ENCODE measurements at places on chromosomes 13 and 19.

GRCh38 chr13:37195621-37196020 is 90.2 kb upstream of the CSNK1A1L start:
- no peak for DNase-seq

GRCh38 chr13:73542446-73542845 is 483.6 kb downstream of the KLF5 start:
- DNase-seq, result no peak

DNA sequence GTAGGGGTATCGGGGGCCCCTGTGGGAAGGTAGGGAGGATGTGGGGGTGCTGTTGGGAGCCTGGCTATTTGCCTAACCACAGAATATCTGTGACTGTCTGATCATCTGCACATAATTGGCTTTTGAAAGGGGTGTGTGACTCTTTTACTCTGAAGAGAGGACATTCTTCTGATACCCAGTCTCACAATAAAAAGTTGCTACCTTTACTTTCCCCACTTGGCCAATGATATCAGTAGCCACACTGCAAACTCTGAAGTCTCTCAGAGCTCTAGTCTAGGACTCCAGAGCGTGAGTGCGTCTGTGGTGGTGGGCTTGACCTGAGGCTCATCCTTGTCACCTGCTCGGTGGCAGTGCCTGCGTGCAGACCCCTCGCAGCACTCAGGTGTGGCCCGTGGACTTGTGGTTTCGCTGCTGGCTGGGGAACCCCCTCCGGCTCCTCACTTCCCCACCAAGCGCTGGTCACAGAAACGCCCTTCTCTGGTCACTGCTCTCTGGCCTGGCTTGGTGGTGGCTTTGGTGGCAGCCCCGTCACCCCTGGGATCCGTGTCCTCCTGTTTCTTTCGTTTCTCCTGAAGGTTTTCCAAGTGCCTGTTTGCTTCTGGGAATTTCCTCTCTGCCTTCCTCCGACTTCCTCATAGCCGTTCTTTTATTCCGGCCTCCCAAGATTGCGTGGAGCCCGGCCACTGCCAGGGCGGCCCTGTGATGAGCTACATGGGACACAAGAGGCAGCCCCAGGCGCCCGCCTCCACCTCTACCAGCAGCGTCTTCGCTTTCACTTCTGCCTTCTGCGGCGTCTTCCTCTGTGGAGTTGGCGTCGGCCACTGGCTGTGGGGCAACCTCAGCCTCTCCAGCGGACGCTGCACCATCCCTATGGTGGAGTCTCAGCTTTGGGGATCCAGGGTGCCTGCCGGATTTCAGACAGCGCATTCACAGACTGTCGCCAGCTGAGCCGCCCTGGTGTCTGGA is 78.0 kb downstream of the ATP11A start:
- no peak for DNase-seq

DNA sequence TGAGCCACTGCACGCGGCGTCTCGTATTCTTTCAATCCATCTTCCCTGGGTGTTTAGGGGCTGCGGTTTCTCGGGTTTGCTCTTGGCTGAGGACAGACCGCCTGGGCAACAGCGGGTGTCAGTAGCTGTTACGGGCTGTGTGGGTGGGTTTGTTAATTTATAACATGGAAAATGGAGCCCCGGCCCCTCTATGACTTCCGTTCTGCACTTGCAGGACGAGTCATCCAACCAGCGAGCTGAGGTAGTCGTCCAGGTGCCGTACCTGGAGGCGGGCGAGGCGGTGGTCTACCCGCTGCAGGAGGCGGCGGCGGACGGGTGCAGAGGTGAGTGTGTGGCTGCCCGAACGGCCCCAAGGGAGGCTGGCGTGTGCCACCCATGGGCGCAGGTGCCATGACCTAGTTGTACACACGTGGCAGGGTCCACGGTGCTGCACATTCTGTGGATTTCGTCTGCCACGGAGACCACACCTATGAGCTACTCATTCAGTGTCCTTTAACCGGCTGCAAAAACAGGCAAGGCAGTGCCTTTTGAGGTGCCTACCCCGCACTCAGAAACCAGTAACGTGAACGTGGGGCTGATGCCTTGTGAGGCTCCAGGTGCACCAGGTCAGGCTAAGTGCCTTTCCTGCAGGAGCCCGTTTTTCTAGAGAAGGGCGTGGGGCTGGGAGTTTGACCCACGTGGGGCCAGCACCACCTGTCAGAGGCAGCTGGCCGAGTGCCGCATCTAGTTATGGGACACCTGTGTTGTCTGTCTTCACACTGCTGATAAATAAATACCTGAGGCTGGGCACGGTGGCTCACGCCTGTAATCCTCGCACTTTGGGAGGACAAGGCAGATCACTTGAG is 10.9 kb downstream of the POLR2E start:
- DNase-seq, result no peak

DNA sequence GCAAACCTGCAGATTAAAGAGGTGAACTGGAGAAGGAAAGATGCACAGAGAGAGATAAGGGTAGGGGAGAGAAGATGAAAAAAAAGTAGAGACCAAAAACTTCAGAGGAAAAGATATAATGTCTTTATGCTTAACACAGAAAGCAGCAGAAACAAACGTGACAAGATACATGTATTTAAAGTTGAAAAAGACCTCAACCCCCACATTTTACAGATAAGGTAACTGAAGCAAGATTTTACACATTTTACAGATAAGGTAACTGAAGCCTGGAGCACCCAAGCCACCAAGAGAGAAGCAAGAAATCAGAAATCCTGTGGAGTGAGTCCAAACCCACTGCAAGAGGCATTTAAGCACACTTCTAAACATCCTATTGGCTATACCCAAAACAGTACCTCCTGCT is 185.3 kb downstream of the TBC1D4 start:
- DNase-seq, result no peak

GRCh38 chr13:33228648-33229445 is 56.7 kb downstream of the STARD13 start:
- DNase-seq, result no peak

- no peak for DNase-seq
These were observed 17.8 kb downstream of the POU2F2 start for GRCh38 chr19:42114412-42114811.

DNA sequence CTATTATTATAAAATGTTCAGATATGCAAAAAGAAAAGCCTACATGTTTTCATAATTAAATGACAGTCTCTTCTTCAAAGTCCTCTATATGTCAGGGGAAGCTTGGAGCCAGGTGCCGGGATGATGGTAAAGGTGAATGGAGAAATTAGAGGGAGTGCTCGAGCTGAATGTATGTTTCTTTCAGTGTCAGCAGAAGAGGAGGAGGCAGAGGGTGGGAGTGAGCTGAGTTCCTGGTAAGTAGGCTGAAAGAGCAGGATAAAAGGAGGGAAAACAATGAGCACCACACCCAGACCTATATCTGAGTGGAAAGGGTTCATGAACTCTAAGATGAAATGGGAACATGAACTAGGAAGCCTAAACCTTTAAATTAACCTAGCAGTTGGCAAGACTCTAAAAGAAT is 307.6 kb upstream of the NBEA start:
- DNase-seq, result no peak

DNA sequence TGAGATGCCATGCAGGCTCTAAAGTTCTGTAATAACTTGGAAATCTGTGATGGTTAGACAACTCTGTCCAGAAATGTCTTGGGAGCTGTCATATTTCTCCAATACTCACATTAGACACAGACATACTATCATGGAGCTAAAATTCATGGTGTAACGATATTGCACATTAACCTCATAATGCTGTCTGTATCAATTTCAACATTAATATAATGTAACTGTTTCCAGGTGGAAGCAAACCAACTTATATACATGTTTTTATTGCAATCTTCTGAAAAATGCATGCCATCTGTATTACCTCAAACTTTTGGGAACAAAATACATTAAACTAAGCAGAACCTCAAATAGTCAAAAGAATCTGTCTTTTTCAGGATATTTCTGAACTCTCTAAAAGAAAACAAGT is 14.7 kb upstream of the SPART start:
- DNase-seq, result no peak

DNA sequence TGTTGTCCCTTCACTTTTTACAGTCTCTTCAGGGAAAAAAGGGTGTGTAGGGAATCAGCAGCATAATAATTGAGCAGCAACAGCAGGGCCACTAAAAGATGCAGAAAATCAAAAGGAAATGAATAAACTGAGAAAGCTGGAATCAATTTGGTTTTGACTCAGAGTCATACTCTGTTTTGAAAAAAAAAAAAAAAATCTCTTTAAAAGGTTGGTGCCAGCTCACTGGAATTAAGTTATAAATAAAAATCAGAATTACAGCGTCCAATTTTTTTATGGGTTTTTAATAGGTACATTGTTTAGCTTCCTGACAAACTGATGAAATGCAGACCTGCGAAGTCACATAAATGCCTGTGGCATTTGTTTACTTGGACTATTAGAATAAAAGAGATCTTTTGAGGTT is 231.9 kb downstream of the COG6 start:
- DNase-seq, result no peak

DNA sequence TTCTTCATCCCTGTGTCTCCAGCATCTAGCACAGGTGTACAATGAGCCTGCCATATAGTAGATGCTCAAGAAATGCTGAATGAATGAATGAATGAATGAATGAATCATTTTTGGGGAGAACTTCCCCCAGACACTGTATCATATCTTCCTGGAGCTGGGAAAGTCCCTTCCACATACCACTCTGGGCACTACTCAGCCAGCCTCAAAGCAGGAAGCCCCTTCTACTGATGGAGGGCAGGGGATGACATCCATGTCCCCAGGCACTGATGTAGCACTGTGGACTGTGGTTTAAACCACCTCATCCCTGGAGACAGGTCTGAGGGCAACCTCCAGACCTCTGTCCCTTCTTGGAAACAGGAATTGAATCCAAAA is 4.8 kb downstream of the GNA15 start:
- no peak for DNase-seq

GRCh38 chr13:75316427-75316826 is 165.5 kb downstream of the TBC1D4 start:
- no peak for DNase-seq

GRCh38 chr13:101751488-101751887 is 299.0 kb downstream of the ITGBL1 start:
- peak; percentile 26 for DNase-seq

DNA sequence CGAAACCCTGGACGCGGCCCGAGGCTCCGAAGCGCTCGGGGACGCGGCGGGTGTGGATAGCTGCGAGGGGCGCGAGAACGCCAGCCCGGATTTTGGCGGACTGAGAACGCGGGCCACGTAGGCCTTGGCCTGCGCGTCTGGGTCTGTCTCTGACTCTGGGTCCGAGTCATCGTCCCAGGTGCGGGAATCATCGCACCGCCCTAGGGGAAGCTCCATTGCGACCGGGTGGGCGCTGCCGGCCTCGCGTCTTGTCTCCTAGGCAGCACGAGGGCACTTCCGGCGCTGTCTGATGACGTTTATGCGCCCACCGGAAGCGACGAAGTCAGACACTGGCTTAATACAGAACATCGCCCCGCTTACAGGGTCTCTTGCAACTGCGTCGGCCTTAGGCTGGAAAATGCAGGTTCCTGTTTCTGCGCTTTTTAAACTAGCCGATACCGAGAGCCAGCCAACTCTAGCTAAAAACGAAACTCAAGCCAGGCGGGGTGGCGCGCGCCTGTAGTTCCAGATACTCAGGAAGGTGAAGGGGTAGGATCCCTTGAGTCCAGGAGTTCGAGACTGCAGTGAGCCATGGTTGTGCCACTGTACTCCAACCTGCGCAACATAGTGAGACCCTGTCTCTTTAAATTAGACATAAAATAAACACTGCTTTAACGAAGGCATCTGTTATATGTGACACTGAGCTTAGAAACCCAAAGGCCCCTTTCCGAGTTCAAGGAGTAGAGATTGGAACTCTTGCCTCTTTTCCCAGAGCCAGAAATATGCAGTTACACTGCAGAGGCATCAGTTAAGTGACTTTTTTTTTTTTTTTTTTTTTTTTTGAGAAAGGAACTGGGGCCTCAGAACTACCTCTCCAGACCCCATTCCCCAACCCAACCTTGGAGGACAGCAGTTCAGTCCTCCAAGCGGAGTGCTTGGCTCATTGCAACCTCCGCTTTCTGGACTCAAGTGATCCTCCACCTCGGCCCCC is at the start of gene FBXW9:
FBXW9 (minus strand) TSS at position 266 of the 970 bp plus-strand sequence; CDS start at position 216, 50 bp downstream.
- peak; percentile 93 for DNase-seq

GRCh38 chr19:38401148-38401547 is 1.7 kb upstream of the FAM98C start:
- peak; percentile 67 for DNase-seq

DNA sequence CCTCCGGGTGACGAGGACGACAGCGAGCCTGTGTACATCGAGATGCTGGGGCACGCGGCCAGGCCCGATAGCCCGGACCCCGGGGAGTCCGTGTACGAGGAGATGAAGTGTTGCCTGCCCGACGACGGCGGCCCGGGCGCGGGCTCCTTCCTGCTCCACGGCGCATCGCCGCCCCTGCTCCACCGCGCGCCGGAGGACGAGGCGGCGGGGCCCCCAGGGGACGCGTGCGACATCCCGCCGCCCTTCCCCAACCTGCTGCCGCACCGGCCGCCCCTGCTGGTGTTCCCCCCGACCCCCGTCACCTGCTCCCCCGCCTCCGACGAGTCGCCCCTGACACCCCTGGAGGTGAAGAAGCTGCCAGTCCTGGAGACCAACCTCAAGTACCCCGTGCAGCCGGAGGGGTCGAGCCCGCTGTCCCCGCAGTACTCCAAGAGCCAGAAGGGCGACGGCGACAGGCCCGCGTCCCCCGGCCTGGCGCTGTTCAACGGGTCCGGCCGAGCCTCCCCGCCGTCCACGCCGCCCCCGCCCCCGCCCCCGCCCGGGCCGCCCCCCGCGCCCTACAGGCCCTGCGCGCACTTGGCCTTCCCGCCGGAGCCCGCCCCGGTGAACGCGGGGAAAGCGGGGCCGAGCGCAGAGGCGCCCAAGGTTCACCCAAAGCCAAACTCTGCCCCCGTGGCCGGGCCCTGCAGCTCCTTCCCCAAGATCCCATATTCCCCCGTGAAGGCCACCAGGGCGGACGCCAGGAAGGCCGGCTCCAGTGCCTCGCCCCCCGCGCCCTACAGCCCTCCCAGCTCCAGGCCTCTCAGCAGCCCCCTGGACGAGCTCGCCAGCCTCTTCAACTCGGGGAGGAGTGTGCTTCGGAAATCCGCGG is 511.3 kb downstream of the MYO16 start:
- no peak for DNase-seq

All from H54 (cell line).